EH (cell line): ENCODE measurements at places on chromosomes 7 and 10.

DNA sequence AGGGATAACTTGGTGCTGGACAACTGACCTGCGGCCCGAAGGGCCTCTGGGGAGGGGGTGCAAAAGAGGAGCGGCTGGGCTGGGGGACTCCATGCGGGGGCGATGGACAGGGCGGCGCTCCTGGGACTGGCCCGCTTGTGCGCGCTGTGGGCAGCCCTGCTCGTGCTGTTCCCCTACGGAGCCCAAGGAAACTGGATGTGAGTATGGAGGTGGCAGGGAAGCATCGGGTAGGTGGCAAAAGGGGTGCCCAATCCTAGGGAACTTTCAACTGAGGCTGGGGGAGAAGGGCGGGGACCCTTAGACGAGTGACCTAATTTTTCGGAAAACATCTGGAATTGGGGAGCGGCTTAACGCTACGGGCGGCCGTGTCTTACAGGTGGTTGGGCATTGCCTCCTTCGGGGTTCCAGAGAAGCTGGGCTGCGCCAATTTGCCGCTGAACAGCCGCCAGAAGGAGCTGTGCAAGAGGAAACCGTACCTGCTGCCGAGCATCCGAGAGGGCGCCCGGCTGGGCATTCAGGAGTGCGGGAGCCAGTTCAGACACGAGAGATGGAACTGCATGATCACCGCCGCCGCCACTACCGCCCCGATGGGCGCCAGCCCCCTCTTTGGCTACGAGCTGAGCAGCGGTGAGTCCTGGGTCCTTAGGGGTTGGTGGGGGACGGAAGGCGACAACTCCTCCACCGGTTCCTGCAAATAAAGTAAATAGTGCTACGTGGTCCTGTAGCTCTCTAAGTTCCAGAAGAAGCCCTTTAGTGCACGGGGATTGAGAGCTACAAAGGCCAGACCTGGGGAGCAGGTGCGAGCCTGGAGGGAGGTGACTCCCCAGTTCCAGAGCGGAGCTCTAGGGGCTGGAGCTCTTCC, 622 bp downstream of the WNT16 start:
- DNase-seq: peak; percentile 22

GRCh38 chr7:63054191-63054661, 944.4 kb upstream of the ZNF722 start:
- DNase-seq: no peak

- DNase-seq: no peak
These were observed 21.1 kb upstream of the FAM13C start for GRCh38 chr10:59383436-59383835.

- no peak for DNase-seq
These were observed 455.7 kb upstream of the PFKP start for GRCh38 chr10:2611603-2612002.

DNA sequence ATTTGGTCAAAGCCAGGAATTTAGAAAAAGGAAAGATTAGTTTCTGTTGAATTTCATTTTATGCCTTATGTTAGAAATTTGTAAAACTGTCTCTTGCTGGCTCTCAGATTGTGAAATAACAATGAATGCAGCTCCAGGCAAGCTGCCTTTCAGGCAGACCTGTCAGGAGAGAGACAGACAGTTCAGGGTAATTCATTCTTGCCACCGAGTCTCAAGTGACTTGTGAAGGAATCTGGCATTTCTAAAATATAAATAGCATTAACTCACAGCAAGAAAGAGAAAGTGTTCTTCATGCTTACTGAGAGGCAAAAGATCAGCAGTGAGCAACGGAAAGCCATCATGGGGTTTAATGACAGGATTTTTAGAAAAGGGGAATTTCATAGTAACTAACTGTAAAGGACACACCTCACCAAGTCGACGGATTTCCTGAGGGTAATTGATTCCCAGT, 442.3 kb upstream of the AKR1E2 start:
- DNase-seq: peak; percentile 32

- no peak for DNase-seq
These were observed 5.5 kb upstream of the LAMB4 start for GRCh38 chr7:108135446-108136190.

DNA sequence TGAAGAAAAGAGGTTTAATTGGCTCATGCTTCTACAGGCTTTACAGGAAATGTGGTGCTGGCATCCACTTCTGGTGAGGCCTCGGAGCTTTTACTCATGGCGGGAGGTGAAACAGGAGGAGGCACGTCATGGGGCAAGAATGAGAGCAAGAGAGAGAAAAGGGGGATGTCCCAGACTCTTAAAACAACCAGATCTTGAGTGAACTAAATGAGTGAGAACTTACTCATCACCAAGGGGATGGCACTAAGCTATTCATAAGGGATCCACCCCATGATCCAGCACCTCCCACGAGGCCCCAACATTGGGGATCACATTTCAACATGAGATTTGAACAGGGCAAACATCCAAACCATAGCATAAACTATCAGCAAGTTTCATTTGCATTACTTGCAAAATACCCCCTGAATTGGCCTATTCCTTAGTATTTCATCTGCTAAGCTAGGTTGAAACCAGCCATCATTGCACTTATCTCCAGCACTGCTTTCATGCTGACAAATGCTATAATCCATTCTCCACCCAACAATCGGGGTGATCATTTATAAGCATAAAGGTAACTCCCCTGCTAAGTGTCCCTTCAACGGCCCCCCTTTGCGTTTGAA, 179.0 kb downstream of the NOC3L start:
- peak; percentile 98 for DNase-seq

GRCh38 chr10:103737735-103738367, 117.5 kb downstream of the SH3PXD2A start:
- DNase-seq: no peak

DNA sequence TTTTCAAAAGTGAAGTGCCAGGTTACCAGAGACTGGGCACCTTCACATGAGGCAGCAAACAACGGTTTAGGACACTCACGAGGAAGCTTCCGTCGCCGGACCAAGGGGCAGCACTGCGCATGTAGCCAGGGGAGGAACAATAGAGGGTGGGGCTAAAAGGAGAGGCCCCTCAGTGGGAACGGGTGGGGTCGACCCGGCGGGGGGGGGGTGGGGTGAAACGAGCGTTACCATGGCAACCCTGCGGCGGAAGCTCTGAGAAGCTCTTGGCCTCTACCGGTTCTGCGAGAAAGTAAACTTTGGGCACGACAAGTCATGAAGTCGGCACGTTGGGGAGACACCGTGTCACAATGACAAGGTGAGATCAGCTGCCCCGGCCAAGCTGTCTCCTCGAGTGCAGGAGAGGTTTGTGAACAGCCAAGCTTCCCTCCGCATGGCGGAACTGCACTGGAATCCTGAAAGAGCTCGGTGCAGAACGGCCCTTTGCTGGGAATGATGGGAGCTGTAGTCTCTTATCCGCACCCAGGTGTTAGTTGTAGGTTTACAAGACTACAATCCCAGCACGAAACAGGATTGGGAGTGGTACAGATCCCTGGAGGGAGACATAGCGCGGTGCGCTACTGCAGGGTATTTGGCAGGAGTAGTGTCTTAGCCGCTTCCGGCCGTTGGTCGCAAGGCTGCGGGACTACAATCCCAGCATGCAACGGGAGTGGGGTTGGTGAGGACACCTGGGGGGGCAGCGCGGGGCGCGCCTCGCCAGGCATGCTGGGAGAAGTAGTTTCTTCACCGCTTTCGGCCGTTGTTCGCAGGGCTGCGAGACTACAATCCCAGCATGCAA, 72.8 kb upstream of the ZNF722 start:
- no peak for DNase-seq

GRCh38 chr7:48424731-48425130, 253.5 kb downstream of the ABCA13 start:
- no peak for DNase-seq

GRCh38 chr10:82056391-82056790, 181.4 kb downstream of the NRG3 start:
- no peak for DNase-seq

GRCh38 chr10:61870526-61870895, 31.0 kb upstream of the ARID5B start:
- peak; percentile 29 for DNase-seq

- DNase-seq: peak; percentile 61
These were observed 15.9 kb upstream of the ADCK2 start for GRCh38 chr7:140656548-140657515.

GRCh38 chr10:35215107-35215506, 88.5 kb downstream of the CREM start:
- no peak for DNase-seq

DNA sequence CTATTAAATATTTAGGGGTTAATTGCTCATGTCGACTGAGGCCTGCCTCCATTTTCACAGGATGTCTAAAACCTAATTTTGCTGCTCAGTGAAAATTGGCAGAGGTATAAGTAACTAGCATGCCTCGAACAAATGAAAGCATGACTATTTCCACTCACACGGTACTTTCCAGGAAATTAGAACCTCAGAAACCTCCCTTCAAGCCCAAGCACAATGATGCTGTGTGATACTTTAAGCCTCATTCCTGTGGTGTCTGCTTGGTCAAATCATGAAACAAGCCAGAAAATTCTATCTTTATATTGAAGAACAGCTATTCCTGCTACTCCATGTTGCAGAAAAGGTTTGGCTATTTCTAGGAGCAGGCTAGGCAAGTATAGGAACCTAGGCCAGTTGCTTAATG, 203.0 kb downstream of the SORCS3 start:
- DNase-seq: no peak

DNA sequence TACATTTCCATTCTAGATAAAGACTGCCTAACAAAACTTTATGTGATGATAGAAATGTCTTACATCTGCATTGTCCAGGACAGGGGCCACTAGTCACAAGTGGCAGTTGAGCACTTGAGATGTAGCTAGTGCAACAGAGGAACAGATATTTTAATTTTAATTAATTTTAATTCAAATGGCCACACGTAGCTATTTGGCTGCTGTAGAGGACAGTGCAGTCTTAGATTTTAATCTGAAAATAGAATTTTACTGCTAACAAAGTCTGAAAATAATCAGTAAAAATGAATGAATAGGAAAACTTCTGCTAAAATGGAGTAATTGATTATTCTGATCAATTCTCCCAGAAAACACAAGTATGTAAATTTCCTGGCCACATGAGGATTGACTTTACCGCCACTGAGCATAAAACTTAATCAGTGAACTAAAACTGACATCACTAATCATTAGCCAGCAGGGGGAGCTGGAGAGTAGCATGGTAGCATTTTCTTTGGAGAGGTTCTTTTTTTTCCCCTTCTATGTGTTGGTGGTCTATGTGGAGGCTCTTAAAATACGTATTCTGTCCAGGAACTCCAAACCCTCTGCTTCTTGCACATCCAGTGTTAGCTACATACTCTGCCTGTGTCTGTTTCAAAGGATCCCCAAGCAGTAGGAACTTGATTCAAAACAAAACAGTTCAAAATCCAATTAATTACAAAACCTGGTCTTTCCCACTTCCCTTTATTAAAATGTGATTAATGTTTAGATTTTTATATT, 52.1 kb downstream of the TSPAN12 start:
- DNase-seq: peak; percentile 59

- DNase-seq: no peak
These were observed 54.4 kb upstream of the PDSS1 start for GRCh38 chr10:26642896-26643653.

DNA sequence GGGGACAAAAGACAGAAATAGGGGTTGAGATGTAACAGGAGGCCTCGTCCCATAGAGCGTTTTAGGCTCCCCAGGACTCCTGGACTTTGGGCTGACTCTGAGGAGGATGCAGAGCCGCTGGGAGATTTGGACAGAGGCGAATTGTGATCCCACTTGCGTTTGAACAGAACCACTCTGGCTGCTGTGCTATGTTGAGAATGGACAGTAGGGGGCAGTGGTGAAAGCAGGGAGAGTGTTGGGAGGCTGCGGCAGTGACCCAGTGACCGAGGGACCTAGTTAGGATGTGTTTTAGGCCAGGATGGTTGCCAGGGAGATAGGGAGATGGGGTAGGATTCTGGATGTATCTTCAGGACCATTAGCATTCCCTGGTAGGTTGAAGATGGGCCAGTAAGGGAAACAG, 271.6 kb downstream of the CCDC3 start:
- DNase-seq: no peak

DNA sequence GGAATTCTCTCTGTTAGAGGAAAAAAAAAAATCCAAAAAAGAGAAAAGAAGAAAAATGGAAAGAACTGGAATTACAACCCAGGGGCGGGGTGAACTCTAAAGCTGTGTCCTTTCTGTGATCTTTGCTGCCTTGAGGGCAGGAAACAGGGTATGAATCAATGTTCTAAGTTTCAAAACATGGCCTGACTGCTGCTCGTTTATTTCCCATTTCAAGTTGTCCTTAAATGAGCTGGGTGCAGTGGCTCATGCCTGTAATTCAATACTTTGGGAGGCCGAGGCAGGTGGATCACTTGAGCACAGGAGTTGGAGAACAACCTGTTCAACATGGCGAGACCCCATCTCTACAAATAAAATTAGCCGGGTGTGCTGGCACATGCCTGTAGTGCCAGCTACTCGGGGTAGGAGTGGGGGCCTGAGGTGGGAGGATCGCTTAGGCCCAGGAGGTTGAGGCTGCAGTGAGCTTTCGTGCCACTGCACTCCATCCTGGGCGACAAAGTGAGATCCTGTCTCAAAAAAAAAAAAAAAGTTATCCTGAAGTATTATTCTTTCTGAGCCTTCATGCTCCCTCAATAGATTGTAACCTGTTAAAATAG, 24.7 kb upstream of the TFAM start:
- DNase-seq: peak; percentile 49

DNA sequence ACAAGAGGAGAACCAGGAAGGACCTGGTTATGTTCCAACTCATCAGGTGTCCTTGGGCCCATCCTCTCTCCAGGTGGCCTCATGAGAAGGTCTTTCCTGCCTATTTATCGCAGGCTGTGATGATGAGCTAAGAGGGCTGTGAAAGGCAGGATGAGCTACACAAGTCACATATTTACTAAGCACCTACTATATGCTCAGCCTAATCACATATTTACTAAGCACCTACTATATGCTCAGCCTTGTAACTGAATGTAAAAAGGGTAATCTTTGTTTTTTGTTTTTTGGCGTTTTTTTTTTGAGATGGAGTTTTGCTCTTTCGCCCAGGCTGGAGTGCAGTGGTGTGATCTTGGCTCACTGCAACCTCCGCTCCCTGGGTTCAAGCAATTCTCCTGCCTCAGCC, 44.2 kb upstream of the NPFFR1 start:
- DNase-seq: no peak

DNA sequence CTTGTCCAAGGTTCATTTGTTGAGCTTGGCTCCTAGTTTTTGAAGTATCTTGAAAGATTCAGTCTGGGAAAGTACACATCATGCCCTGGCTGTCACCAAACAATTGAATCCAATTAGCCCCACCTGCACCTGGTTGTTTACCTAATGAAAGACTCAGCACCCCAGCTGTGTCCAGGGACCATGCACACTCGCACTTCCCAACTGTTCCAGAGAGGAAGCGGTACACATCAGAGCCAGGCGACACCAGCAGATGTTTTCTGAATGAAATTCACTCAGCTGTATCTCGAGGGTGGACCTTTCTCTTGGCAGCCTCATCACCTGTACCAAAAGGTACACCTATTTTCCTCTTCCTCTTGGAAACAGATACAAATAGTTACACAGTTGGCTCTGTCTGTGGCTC, 216.4 kb upstream of the LRGUK start:
- no peak for DNase-seq
